ENCODE measurements at places on chromosomes 1 and 21.
A peak's percentile ranks its signal among the peaks of the same experiment; 100 is the strongest.

GRCh38 chr1:99598738-99599411 lies 47.0 kb upstream of the PALMD start:
- DNase-seq, result no peak

DNA sequence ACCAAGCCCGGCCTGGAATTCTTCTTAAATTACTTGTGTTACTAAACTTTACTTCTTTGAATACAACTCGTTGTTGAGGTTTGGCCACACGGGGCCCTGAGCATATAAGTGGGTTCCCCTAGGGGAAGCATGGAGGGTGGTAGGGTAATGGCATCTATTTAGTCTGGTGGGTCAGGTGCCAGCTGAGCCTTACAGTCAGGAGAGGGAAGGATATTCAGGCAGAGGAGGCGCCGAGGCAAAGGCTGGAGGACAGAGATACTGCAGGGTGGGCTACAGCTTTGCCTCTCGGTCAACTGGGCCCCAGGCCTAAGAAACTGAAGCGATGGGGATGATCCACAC lies 424 bp upstream of the NECAP2 start:
- DNase-seq, result no peak

GRCh38 chr1:94926915-94927404 lies at the start of gene CNN3:
TSS of gene CNN3 (minus strand) at chr1:94927110. CDS start at chr1:94926894, 216 bp downstream.
- DNase-seq, result peak; percentile 60

DNA sequence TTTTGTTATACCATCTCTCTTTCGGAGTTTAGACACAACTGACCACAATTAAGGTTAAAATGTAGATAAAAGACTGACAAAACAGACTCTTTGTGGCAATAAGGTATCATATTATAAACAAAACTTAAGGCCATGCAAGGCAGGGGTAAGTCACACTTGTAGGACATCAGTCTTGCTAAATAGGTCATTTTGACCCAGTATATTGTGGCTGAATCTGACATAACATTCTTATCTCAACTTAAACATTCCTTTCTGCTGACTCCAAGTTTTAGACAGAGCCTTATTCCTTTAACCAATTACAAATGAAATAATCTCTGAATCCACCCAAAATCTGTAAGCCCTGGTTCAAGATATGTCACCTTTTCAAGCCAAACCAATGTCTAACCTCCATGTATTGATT lies 733.4 kb upstream of the B3GALT2 start:
- DNase-seq, result no peak

DNA sequence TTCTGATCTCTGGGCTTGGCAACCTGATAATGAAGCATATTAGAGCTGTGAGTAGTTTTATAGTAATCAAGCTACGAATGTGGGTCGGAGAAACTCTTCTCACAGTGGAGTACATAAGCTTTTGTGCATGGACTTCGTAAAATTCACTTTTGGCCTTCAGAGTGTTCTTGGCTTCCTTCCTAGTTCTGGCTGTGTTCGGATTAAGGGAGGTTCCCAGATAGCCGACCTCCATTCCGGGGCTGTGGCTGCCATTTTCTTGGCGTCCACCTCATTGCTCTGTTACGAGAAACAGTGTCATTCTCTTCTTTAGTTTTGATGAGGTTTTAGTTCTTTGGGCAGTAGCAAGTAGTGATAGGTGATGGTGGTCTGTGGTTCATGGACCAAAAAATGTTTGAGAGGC lies 26.3 kb downstream of the CAMTA1 start:
- no peak for DNase-seq

Data from NCI-H748 treated with DMSO at 0.1 percent for 48 hours (cell line).